ENCODE measurements at places on chromosomes 12 and 14.
A peak's percentile ranks its signal among the peaks of the same experiment; 100 is the strongest.

DNA sequence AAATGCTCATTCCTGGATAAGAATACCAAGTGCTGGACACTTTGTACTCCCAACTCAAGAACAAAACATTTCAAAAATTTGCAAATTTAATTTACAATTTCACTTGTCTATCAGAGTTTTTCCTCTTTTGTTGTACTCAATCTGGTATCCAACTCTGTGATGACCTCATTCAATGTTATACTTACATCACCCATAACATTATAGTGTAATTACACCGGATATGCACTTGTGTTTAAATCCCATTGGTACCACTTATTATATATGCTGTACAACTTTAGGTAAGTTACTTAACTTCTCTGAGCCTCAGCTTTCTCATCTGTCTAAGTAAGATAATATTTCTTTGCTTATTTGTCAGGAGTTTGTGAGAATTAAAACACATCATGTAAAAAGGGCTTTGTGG is 76.6 kb upstream of the KCNJ8 start:
- DNase-seq, result no peak

DNA sequence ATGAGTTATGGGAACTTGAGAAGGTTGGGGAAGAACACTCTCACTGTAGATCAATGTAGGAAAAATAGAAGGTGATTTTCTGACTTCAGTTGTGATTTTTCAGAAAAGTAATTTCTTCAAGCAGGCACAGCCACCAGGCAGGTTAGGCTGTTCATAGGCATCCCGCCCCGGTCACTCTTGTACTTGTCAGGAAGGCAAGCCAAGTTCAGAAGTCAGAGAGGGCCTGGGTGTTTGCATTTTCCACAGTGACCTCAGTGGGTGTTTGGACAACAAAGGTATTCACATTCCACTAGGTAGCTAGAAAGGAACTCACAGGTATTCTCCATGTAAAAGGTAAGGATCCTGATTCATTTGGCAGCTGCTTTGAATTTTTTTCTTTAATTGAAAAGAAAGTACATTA is 3.0 kb upstream of the FAM234B start:
- no peak for DNase-seq

GRCh38 chr12:6866163-6866919 is 990 bp upstream of the TPI1 start:
- no peak for DNase-seq

DNA sequence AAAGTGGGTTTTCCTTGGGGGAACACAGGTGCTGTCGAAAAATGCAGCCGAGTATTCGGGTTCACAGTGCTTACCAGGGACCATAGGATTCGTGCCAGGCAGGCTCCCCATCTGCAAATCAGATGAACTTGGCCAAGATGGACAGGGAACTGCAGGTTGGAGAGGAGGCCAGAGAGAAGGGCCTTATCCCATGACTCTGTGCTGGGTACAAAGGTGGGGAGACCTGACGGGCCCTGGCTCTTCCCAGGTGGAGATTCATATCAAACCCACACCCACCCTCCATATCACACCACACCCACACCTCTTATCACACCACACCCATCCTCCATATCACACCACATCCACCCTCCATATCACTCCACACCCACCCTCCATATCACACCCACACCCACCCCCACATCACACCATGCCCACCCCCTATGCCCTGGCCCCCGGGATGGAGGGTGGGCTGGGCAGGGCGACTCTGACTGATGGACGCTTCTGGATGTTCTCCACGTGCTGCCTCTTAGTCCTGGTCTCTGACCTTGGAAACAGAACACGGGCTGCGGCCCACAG is 319.7 kb downstream of the ADGRD1 start:
- no peak for DNase-seq

DNA sequence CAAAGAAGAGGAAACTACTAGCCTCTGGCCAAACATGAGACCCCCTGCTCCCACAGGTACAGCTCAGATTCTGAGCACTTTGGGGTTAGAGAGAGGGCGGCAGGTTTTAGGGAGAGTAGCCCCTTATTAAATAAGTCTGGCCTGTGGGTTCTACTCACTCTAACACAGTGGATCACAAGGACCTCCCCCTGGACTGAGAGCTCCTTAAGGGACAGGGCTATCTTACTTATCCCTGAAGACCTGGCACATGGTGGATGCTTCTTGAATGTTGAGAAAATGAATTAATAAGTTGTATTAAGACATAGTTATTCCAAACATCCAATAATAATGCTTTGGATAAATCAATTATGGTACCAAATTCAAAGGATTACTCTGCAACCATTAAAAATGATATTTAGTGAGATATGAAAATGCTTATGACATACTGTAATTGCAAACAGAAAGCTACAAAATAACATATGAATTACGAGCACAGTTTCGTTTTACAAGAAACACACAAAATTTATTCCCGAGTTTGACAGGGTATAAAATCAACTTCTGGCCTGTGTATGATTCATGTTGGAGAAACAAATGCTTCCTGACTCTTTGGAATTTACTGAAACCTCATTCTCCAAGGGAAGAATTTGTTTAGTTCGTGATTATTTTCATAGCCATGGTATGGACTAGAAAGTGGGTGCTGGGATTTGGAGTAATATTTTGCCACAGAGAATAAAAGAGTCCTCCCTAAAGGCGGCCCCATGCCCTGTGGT is 59.3 kb upstream of the BDKRB2 start:
- peak; percentile 92 for DNase-seq

GRCh38 chr12:131176926-131177325 is 223.2 kb downstream of the ADGRD1 start:
- DNase-seq, result no peak

- peak; percentile 47 for DNase-seq
These were observed 83.0 kb upstream of the CCND2 start for GRCh38 chr12:4190366-4191063.

DNA sequence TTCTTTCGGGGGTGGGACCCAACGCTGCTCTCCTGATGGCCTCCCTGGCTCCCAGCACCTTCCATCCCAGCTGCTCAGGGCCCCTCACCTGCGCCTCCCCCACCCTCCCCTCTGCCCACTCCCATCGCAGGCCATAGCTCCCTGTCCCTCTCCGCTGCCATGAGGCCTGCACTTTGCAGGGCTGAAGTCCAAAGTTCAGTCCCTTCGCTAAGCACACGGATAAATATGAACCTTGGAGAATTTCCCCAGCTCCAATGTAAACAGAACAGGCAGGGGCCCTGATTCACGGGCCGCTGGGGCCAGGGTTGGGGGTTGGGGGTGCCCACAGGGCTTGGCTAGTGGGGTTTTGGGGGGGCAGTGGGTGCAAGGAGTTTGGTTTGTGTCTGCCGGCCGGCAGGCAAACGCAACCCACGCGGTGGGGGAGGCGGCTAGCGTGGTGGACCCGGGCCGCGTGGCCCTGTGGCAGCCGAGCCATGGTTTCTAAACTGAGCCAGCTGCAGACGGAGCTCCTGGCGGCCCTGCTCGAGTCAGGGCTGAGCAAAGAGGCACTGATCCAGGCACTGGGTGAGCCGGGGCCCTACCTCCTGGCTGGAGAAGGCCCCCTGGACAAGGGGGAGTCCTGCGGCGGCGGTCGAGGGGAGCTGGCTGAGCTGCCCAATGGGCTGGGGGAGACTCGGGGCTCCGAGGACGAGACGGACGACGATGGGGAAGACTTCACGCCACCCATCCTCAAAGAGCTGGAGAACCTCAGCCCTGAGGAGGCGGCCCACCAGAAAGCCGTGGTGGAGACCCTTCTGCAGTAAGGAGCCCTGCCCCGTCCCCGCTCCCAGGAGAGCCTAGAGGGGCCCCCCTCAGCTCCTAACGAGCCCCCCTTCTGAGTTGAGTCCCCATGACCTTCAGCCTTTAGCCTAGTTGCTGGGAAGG is at the start of gene HNF1A:
HNF1A (plus strand) TSS at position 248 of the 924 bp plus-strand sequence; CDS start at position 474, 226 bp downstream.
- DNase-seq, result no peak

DNA sequence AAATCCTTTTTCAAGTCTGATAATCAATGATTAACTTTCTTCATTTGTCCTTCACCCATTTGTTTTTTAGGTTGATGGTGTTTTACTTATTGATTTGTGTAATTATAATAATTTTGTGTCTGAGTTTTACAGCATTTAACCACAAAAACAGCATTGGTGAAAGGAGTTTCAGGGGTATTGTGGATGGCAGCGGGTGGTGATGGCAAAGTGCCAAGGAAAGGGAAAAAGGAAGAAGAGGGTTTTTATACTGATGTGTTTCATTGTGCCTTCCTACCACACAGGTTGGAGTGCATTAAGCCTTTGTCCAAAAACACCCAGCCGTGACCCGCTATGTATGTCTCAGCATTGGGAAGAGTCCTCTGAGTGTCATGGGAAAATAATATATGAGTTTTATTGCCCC is 150.3 kb downstream of the DAD1 start:
- no peak for DNase-seq

DNA sequence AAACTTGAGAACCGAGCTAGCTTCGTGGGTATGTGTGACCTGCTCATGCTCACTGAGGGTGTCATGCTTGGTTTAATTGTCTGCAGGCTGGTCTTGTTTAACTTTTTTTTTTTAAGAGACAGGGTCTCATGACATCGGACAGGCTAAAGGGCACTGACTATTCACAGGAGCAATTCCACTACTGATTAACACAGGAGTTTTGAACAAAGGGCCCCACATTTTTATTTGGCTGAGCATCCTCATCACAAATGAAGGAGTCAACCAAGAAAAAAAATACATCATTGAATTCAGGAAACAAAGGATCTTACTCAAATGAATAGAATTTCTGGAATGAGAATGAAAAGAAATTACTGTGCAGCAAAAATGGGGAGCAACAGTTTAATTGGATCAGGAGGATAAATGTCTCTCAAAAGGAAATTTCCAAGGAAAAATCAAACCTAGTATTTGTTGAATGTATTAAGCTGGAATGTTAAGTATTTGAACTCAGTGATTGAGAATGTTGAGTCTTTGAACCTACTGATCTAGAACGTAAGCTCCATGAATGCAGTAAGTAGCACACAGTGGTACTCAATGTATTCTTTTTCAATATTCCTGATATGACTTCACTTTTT is 20.8 kb upstream of the PYROXD1 start:
- DNase-seq, result peak; percentile 50

DNA sequence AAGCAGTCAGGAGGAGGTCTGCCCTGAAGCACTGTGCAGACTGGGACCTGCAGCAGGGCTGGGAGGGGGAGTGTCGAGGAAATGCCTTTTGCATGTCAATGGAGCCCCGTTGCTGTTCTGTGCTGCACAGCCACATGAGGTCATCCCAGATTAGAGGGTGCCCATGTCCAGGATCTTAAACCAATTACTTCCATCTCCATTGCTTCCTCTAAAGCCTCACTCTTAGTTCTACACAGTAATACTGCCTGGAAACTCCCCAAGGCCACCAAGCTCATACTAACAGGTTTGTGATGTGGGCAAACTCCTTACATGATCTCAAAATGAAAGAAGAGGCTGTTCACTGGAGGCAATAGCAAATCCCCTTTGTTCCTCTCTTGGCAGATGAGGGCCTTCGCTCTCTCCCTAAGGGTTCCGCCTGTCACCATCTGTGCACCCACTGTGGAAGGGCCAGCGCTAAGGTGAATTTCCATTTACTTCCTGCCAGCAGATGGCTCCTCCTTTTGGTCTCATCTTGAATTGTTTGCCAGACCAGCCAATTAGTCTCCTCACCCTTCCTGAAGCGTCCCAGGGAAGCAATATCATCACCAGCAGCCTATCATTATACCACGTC is 35.4 kb upstream of the LTA4H start:
- peak; percentile 13 for DNase-seq

- no peak for DNase-seq
These were observed 11.2 kb downstream of the ACVR1B start for GRCh38 chr12:51962737-51963136.

DNA sequence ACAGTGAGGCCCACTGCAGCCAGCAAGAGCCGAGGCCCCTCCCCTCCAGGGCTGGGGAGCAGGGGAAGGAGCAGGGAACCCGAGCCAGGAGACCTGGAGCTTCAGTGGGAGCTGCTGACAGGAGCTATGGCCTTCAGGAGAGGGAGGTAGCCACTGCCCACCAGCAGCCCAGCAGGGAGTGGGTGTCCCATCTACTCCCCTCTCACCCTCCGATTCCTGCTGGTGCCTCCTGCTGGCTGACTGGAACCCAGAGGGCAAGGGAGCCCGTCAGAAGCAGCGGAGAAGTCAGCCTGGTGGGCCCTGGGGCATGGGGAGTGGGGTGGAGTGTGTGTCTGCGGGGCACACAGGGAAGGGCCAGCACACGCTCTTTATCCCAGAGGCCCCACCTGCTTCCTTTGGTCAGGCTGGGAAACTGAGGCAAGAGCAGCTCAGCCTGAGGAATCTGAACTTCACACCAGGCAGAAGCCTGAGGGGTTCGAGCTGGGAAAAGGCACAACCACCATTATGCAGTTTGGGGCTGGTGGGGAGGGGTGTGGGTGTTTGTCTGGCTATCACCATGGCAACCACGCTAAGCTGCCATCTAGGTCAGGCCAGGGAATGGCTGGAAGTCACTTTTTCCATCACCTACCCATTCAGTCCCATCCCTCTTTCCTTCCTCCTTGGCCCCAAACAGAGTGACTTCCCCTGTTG is 36.8 kb upstream of the PLEKHG6 start:
- DNase-seq, result no peak

DNA sequence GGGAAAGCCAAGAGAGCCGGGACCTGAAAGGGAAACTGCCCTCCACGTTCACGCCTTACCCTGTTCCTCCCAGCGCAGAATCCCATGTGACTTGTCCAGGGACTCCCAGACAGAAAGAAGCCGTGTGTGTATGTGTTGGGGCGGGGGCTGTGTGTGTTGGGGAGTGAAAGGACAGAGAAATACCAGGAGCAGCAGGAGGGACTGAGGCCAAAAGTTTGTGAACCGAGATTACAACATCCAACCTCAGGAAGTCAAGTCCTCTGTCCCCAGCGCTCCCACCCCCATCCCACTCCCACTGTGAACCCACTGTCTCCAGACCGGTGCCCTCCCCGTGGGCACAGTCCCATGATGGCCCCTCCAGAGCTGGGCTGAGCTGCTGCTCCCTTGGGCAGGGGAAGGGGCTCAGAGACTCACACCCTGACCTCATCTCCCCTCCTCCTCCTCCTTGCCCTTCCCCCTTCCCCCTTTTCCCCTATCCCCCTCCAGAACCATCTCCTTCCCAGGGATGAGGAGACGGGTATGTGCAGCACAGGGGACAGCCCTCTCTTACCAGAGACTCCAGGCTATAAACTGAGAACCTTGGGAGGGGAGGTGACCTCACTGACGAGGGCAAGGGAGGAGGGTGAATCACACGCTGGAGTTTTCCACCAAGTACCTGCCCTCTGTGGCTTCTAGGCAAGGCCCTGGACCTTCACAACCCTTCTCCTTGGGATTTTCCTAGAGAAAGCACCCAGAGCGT is at the start of gene SLC6A12:
SLC6A12 (minus strand) TSS at position 155 of the 739 bp plus-strand sequence. CDS start 4,171 bp downstream, outside the sequence.
- no peak for DNase-seq

- no peak for DNase-seq
These were observed 67.6 kb downstream of the KIF21A start for GRCh38 chr12:39375206-39375808.

- no peak for DNase-seq
These were observed 4.5 kb upstream of the DCAF11 start for GRCh38 chr14:24110060-24110459.
